Activated gamma-delta T cell treated with Interleukin-2 at 50 U/mL for 16 hours (primary cell): ENCODE measurements at places on chromosomes 3 and 15.

DNA sequence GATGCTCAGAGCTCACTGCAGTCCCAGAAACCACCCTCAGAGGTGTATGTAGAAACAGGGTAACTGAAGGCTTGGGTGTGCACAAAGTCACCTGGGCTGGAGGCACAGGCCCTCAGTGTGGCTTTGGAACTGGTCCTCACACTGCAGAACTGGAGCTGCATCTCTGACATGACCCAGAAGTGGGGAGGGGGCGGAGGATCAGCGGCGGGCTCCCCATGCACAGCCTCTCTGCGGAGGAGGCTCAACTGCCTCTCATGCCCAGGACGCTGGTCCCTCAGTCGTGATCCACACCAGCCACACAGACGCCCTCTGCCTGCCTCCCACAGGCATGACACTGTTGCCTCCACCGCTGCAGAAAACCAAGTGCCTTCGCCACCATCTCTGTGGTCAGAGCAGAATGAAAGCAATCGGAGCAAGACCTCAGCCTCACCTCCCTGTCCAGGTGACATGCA, 73.7 kb downstream of the TM2D3 start:
- DNase-seq, result no peak

- DNase-seq, result no peak
These were observed 89.4 kb upstream of the SKOR1 start for GRCh38 chr15:67735896-67736295.

- DNase-seq, result no peak
These were observed 55.9 kb upstream of the OSBPL11 start for GRCh38 chr3:125651244-125651643.

GRCh38 chr3:120449701-120450599, 842 bp downstream of the FSTL1 start:
- DNase-seq, result no peak

GRCh38 chr3:29822071-29822470, 541.2 kb downstream of the RBMS3 start:
- DNase-seq, result no peak
